NCI-H1092 (cell line): ENCODE measurements at places on chromosomes 12 and 14.

- no peak for DNase-seq
Observed at GRCh38 chr14:32625211-32625610, 296.1 kb downstream of the AKAP6 start.

DNA sequence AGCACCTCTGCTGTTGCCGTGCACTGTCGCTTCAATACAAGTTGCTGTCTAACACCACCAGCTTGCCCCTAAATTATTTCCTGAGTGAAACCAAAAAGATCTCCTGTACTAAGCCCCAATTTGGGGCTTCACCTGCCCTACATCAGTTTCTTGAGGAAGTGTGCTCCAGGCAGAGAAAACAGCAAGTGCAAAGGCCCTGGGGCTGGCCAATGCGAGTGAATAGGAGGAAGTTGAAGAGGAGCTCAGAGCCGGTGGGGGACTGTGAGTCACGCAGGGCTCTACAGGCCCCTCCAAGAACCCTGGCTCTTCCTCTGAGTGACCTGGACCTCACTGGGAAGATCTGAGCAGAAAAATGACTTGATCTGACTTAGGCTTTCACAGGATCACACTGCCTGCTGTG is 117.2 kb downstream of the IPO8 start:
- no peak for DNase-seq

- no peak for DNase-seq
Observed at GRCh38 chr14:68225321-68225720, 405.7 kb downstream of the RAD51B start.

- peak; percentile 72 for DNase-seq
Observed at GRCh38 chr12:51591016-51591901, at the start of gene SCN8A. Gene SCN8A, plus strand, starts transcription at chr12:51591233. Its CDS starts 71,585 bp downstream, at chr12:51662818.

DNA sequence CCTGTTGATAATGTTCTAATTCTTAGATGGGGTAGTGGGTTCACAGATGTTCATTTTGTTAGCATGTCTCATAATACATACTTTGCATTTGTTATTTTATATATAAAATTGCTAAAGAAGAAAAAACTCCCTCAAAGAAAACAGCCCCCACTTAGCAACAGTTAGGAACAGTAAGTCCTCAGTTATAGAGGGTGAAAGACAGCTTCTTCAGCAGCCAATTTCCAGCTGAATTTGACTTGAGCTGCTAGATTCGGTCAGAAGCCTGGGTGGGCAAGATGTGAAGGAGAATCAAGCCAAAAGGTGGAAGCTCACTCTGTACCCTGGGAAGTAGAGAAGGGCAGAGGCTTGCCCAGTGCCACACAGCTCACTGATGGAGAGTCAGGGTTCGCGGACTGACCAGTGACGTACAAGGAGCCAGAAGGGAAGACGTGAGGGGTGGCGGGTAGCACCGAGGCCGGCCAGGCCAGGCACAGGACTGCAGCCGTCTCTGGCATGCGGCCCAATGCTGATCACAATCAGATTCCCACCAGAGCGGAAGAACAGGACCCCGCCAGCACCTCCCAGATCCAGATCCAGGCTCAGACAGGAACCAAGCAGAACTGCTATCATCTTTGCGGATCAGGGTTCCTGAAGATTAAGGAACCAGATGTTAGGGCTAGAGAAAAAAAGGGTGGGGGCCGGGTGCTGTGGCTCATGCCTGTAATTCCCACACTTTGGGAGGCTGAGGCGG is 30.4 kb upstream of the VWF start:
- no peak for DNase-seq
